ENCODE measurements at places on chromosomes 1 and 21.

GRCh38 chr1:8910914-8911313 lies 32.4 kb upstream of the ENO1 start:
- no peak for DNase-seq

GRCh38 chr1:230189341-230189740 lies 122.3 kb downstream of the GALNT2 start:
- no peak for DNase-seq

- DNase-seq, result no peak
These were observed 20.7 kb downstream of the AGT start for GRCh38 chr1:230693221-230693620.

DNA sequence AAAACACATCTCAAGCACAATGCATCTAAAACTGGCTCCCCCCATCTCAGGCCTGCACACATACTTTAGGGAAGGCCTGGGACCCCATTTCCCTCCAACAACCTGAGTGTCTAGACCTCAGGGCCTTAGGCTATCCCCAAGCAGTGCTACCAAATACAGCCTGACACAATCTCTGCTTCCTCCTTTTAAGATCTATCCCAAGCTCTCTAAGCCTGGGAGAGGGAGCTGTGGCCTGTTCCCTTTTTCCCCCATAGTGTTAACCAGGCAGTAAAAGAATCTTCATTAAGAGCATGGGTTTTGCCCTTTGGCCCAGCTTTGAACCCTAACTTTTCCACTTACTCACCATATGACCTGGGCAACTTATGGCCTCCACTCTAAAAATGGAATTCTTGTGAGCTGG lies 10.8 kb upstream of the COL8A2 start:
- DNase-seq, result no peak

DNA sequence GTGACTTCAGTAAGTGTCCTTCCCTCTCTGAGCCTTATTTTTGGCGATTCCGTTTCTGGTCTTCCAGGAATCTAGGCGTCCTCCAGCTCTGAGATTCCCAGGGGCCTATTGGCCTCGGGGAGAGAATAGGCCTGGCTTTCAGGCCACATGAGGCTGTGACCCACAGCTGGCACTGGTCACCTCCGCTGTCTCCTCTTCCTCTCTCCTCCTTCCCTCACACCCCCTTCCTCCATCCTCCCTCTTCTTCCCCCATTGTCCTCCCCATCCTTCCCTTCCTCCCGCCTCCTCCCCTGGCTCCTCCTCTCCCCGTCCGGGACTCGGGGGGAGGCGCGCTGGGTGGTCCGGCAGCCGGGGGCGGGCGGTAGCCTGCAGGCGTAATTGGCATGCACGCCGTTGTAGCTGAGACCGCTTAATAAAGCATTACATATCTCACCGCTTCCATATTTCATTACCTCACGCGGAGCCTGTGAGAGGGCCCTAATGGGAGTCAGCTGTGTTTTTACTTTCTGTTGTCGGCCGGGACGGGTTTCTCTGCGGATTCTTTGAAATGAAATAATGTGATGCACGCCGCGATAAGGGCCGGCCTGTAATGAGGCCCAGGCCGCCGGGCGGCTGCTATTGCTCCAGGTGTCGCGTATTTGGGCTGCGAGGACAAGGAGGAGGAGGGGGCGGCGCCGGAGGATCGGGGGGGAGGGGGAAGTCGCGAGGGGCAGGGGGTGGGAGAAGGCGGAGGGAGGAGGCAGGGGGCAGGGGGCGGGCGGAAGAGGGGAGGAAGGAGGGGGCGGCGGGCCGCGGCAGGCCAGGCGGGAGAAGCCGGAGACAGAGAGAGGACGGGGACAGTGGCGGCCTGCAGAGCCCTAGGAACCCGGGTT lies 95.3 kb downstream of the FOXD2 start:
- DNase-seq, result peak; percentile 24

DNA sequence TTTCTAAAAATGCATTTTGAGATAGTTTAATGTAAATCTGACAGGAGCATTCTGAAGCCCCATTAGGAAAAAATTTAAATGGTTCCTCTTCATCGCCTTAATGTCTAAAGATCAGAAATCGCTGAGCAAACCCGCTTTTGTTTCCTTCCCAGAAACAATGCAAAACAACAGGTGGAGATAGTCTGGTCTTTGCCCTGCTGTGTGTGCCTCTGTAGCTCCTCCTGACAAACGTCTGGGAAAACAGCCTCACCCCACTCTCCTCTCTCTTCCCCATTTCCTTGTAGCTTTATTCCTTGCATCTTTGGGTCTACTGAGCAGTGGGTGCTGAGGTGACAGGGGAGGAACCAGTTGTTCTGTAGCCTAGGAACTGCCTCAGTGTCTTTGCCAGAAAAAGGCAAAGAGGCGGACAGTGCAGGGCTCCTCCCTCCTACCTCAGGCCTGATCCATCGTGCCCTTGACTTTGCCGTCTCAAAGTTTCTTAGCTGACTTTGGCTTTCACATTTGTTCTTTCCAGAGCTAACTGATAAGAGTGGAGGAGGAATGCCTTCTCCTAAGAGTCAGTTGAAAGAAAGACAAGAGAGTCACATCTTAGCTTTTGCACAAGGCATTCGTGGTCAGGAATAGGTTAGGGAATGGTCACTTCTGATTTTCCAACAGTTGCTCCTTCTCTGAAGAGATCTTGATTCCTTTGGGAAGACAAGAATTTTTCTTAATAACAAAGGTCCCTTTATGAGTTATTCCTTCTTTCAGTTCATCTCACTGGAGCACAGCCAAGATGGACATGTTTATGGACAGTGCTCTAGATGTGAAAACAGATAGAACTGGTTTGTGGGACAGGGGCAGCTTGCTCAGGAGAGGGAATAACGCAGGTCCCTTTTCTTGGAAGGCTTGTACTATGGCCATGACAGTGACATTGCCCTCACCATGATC lies 24.9 kb downstream of the SYT11 start:
- DNase-seq, result no peak

DNA sequence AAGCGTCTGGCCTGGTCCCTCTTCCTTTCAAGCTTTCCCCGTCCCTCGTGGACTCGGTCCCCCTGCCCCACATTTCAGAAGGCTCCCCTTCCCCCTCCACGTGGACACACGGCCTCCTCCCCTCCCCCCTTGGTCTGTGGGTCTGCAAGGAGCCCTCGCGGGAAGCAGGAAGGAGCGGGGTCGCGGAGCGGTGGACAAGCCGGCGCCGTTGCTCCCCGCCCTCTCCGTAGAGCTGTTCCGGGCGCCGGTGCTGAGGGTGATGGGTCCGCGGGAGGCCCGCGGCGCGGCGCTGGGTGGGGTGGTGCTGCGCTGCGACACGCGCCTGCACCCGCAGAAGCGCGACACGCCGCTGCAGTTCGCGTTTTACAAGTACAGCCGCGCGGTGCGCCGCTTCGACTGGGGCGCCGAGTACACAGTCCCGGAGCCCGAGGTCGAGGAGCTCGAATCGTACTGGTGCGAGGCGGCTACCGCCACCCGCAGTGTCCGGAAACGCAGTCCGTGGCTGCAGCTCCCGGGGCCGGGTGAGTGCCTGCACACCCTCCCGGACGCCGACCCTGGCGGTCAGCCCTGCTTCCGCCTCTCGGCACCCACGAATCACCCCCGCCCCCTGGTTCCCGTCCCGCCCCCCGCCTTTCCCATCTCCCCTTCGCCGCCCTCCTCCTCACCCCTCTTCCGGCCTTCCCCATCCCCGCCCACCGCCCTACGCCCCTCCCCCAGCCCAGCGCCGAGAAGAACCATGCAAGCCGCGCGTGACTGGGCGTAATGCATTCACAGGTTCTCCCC lies 5.3 kb downstream of the FCRLB start:
- DNase-seq, result peak; percentile 17

DNA sequence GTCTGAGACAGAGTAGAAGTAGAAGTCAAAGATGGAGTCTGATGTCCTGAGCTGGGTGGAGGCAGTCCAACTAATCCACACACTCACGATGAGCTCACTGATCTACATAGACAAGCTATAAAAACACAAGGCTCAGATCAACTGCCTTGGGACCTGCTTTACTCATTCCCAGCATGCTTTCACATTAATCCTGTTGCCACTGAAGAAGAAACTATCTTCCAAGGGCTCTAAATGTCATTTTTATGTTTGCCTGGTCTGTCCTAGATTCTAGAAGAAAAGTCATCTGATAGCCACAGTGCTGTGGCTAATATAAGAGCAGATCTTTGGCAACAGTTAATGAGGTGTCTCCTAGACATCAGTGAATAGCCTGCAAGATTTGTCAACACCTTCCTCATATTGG lies 522.7 kb downstream of the NUF2 start:
- DNase-seq, result peak; percentile 92

- peak; percentile 0 for DNase-seq
These were observed 44.5 kb upstream of the DARS2 start for GRCh38 chr1:173779936-173780335.

GRCh38 chr21:44377201-44377921 lies 23.9 kb downstream of the TRPM2 start:
- no peak for DNase-seq

DNA sequence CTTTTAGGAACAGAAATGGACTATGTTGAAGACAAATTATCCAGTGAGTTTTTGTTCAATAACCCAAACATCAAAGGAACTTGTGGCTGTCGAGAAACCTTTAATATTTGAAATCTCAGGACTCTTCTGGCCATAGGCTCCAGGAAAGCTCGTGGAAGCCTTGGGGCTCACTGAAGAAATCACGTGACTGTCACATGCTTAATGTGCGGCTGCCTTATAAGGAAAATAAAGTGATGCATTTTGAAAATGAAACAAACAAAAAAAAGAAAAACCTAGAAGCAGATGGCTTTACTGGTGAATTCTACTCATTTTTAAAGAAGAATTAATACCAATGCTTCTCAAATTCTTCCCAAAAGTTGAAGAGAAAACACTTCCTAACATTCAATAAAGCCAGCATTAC lies 228.4 kb upstream of the RAB4A start:
- DNase-seq, result no peak

GRCh38 chr21:25467896-25468295 lies 139.4 kb downstream of the MRPL39 start:
- DNase-seq, result no peak

- no peak for DNase-seq
These were observed 64.4 kb upstream of the RPL11 start for GRCh38 chr1:23627069-23627735.

GRCh38 chr1:51919684-51920083 lies 41.2 kb upstream of the NRDC start:
- DNase-seq, result no peak

- DNase-seq, result no peak
These were observed 440.9 kb upstream of the ZRANB2 start for GRCh38 chr1:71521655-71522264.

- no peak for DNase-seq
These were observed 12.2 kb upstream of the MIXL1 start for GRCh38 chr1:226211181-226211821.

DNA sequence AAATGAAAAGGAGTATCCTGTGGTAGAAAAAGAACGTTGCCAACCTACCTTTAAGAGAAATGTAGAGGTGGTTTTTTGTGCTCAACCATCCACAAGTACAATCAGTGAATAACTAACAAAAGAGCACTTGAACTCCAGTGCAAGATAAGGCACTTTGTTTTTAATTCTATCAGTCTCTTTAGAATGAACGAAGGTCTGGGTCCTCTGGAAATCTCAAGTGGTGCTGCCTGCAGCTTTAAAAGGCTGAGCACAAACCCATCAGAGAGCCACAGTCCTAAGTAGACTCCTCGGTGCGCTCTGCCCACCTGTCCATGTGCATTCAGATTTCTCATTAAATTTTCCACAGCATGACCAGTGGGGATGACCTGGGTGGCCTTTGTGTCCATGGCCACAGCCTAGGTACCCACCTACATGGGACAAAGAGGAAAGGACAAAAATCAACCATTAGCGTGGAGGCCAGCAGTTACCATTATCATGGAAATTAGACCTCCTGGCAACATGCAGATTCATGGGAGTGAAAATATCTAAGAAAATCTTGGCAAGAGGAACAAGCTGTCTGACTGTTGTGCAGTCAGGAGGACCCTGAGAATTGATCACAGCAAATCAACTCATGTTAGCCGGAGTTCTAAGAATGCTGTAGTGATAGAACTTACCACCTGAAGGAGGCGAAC lies 9.4 kb downstream of the TRIM45 start:
- DNase-seq, result no peak

DNA sequence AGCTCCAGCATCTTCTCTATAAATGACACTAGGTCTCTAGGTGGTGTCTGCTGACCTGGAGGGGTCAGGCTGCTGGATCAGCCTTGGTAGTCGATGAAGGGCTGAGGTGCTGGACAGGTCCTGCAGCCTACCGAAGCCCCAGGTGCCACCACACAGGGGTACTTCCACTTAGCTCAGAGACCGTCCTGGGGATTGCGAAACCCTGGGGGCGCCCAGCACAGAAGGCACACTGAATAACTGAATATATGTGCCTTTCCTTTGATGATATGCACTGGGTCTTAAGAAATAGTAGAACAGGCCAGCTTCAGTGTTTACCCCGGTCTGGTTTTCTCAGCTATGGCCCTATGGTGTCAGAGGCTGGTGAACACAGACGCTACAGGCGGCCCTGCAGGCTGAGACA lies 10.9 kb downstream of the UBE2J2 start:
- DNase-seq, result no peak

DNA sequence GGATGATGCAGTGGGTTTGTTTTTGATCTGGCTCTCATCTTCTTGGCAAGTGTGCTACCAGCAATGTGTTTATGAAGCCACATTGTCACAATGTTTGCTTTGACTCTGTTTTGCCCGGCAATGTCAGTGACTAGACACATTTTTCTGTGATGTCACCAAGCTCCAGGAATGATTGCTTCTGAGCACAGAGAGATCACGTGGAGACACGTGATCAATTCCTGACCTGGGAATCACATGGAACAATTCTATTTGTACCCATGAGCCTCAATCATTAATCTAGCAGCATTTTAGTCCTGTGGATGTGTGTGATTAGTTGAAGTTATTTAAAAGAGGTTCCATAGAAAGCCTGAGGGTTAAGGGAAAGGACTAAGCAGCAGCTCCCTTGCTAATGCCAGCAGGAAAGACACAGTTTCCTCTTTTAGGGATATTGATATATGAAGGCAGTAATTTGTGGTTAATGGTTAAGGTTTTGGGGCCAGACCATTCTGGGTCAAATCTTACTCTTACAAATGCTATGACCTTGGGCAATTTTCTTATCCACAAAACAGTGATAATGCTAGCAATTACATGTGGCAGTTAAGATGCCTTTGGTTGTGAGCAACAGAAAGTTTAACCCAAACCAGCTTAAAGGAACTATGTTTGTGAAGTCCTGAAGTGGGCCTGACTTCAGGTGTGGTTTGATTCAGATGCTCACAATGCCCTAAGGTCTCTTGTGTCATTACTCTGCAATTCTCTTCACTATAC lies 59.0 kb downstream of the FASLG start:
- peak; percentile 39 for DNase-seq

- DNase-seq, result no peak
These were observed 77.8 kb upstream of the CD55 start for GRCh38 chr1:207243442-207244408.

GRCh38 chr21:15759469-15759868 lies 29.7 kb downstream of the USP25 start:
- no peak for DNase-seq

DNA sequence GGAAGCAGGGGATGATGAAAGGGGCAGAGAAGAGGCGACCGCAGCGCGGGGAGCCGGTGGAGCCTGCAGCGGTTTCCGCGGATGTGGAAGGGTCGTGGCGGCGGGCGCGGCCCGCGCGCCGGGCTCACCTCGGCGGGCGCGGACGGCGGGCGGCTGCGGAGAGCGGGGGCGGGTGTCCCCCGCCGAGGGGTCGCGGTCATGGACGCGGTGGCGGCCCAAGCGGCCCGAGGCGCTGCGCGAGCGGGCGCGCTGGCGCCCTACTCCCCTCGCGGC lies 572 bp downstream of the LPGAT1 start:
- DNase-seq, result no peak
